ENCODE measurements at places on chromosomes 12 and 14. TPM values are rescaled to one million over a fixed set of nuclear protein-coding genes. Genes with fewer than 3 reads are reported as not detected.

The KRT6A gene
- 2.7 TPM for total RNA-seq

The DIP2B gene
- 34.1 TPM for total RNA-seq

The OTUB2 gene
- total RNA-seq, result 1.8 TPM

The FAM186B gene
- 0.40 TPM for total RNA-seq

The PRKAB1 gene
- 12.5 TPM for total RNA-seq

The GPRC5D gene
- 0.13 TPM for total RNA-seq

The LRRC43 gene
- 1.2 TPM for total RNA-seq

Data from smooth muscle cell of the pulmonary artery (primary cell).